Upper lobe of left lung (tissue), 6 donors: ENCODE measurements at places on chromosomes 13 and 19. TPM values are rescaled to one million over a fixed set of nuclear protein-coding genes. Genes with fewer than 3 reads are reported as not detected.

GRCh38 chr19:31113293-31113692 is 235.9 kb downstream of the TSHZ3 start:
- H3K4me3 ChIP-seq, result no peak overlapping the region
- no peaks in the 10 kb centered on the region for H3K4me1 ChIP-seq
- no peak overlapping the region for H3K27ac ChIP-seq
- H3K27me3 ChIP-seq, result no peaks in the 10 kb centered on the region
- H3K36me3 ChIP-seq, result no peaks in the 10 kb centered on the region
- no peak for DNase-seq

DNA sequence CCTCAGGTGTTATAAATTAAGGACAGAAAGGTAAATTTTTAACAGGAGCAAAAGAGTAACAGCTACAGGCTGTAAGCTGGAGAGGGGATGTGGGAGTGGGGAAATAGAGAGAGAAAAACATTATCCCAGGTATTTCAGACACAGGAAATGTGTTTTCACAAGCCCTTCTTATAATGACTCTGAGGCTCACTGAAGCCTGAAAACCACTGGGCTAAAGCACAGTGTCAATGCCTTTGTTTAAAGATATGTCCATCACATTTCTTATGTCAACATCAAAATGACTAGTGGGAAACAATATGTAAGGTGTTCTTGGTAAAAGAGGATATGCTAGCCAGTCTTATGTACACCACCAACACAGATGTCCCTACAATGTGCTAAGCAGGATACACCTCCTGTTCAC is 365.9 kb downstream of the FGF14 start:
- no peak overlapping the region for H3K27ac ChIP-seq
- DNase-seq, result no peak

GRCh38 chr13:60873116-60873515 is 476.1 kb downstream of the TDRD3 start:
- no peak overlapping the region for H3K27ac ChIP-seq
- no peaks in the 10 kb centered on the region for H3K36me3 ChIP-seq
- no peak overlapping the region for H3K4me3 ChIP-seq
- no peaks in the 10 kb centered on the region for H3K27me3 ChIP-seq
- H3K4me1 ChIP-seq, result no peaks in the 10 kb centered on the region

DNA sequence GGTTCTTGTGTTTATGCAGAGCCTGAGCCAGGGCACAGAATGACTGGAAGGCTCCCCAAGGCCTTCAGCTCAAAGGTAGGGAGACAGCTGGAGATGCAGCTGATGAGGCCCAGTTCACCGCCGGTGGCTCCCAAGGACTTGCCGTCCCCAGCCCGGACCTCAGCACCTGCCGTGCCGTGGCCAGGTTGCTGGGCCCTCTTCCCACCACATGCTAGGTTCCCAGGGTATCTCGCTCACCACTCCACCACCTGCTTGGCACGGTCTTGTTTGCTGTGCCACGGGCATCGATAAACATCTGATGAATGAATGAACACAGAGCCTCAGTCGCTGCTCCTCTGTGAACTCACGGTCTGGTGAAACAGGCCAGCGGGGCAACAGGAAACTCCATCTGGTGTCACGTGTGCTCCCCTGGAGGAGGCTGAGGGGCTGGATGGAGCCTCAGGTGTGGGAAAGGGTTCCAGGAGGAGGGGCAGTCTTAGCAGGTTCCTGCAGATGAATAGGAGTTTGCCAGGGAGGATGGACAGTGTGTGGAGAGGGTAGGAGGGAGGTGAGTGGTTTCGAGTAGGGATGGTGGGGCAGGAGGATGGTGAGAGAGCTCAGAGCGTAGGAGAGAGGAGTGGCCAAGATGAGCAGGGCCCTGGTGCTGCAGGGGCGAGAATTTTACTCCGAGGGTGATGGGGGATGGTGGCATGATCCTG is 3.6 kb upstream of the KLK14 start:
- H3K4me1 ChIP-seq, result no peaks in the 10 kb centered on the region
- no peak overlapping the region for H3K4me3 ChIP-seq
- H3K27me3 ChIP-seq, result no peaks in the 10 kb centered on the region
- no peaks in the 10 kb centered on the region for H3K36me3 ChIP-seq
- H3K27ac ChIP-seq, result no peak overlapping the region

The NCR1 gene
- 2.8 TPM for total RNA-seq

DNA sequence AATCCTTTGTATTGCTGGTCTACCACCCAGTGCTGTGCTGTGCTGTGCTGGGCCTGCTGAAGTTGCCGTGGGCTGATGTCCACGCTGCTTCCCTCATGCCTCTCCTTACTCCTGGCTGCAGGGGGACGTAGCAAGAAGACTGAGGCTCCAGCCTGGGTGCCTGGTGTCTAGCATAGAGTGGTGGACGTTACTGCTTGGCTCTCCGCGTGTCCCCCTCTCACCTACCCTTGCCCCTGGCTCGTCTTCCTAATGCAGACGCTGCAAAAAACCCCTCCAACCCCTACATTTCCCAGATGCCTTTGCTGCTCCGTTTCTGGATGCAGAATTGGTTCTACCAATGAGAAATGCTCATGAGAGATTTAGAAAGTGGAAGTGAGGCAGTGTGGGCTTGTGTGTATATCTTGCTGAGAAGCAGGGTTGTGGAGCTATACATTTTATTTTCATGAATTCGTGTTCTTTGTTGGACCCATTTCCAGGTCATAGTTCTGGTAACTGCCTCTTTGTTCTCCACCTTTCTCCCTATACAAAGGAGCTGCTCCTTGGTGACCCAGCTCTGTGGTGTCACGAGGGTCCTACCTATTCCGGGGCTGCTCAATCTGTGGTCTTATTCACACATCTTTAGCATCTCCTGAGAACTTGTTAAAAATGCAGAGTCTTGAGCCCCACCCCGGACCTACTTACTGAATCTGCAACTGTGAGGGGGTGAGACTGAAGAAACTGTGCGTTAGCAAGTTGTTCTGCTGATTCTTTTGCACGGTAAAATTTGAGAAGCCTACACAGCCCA is 7.9 kb upstream of the DENND1C start:
- DNase-seq, result no peak
- no peaks in the 10 kb centered on the region for H3K36me3 ChIP-seq
- no peaks in the 10 kb centered on the region for H3K27me3 ChIP-seq
- no peak overlapping the region for H3K27ac ChIP-seq
- H3K4me1 ChIP-seq, result no peaks in the 10 kb centered on the region

The VSTM1 gene
- 3.0 TPM for total RNA-seq

The PCDH20 gene
- total RNA-seq, result 0.33 TPM

DNA sequence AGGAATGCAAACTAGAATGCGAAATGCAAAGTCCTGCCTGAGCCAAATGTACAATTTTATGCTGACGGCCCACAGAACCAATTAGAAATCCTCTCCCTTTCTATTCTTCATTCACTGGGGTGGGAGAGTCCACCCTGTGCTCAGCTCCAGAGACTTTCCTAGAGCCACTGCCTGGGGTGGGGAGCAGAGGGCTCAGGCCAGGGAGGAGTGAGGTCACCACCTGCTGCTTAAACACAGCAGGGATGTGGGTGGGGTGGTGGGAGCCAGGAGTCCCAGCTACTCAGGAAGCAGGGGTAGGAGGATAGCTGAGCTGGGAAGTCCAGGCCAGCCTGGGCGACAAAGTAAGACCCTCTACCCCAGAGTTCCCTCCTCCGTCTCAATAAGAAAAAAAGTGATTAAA is 26.9 kb upstream of the ZNF83 start:
- no peaks in the 10 kb centered on the region for H3K27me3 ChIP-seq
- no peak overlapping the region for H3K4me3 ChIP-seq
- no peak for DNase-seq

- no peak for DNase-seq
- no peaks in the 10 kb centered on the region for H3K4me1 ChIP-seq
- H3K4me3 ChIP-seq, result no peak overlapping the region
- no peaks in the 10 kb centered on the region for H3K36me3 ChIP-seq
These were observed 5.5 kb upstream of the SERTM1 start for GRCh38 chr13:36668316-36668715.

DNA sequence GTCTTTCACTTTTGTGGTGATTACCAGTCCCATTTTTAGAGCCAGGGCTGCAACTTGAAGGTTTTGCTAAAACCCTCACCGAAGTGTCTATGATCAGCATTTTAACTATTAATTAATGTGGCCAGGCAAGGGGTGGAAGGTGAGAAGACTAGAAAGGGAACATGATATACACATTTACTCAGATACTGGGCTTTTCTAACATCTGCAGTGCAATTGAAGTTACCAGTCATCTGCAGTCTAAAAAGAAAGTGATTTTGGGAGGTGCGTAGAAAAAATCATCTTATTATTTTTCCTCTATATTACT is 481 bp downstream of the ALOX5AP start:
- no peaks in the 10 kb centered on the region for H3K27me3 ChIP-seq
- DNase-seq, result no peak
- peaks cover 25% of the 10 kb centered on the region for H3K4me1 ChIP-seq

DNA sequence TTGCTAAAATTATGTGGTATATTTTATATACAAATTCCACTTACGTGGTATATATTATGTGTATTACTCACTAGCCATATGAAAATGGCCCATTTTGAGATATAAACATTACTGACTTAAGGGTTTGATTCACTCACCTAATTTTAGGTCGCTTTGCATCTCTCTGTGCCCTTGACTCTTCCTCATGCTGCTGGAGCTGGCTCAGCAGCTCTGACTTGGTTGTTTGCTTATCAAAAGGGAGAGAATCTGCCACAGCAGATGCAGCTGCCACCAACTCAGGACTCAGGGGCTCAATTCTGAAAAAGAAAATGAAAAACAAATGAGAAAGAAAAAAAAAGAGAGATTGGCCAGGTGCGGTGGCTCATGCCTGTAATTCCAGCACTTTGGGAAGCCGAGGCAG is 12.2 kb downstream of the MRPS31 start:
- H3K4me3 ChIP-seq, result no peak overlapping the region
- no peaks in the 10 kb centered on the region for H3K27me3 ChIP-seq
- no peak overlapping the region for H3K27ac ChIP-seq
- H3K36me3 ChIP-seq, result peaks cover 41% of the 10 kb centered on the region

GRCh38 chr13:32126756-32127155 is 95.2 kb downstream of the FRY start:
- DNase-seq, result no peak
- H3K4me1 ChIP-seq, result no peaks in the 10 kb centered on the region
- no peaks in the 10 kb centered on the region for H3K36me3 ChIP-seq
- no peaks in the 10 kb centered on the region for H3K27me3 ChIP-seq

GRCh38 chr13:46126056-46126455 is 21.2 kb upstream of the CPB2 start:
- H3K4me1 ChIP-seq, result peaks cover 15% of the 10 kb centered on the region
- no peak overlapping the region for H3K27ac ChIP-seq
- no peak for DNase-seq
- H3K36me3 ChIP-seq, result no peaks in the 10 kb centered on the region
- no peak overlapping the region for H3K4me3 ChIP-seq

The GJA3 gene
- total RNA-seq, result not detected

- no peaks in the 10 kb centered on the region for H3K36me3 ChIP-seq
- no peaks in the 10 kb centered on the region for H3K4me1 ChIP-seq
- no peak for DNase-seq
- no peaks in the 10 kb centered on the region for H3K27me3 ChIP-seq
These were observed 9.2 kb upstream of the KLHL1 start for GRCh38 chr13:70117338-70117905.

GRCh38 chr19:22144394-22144793 is 52.4 kb downstream of the ZNF676 start:
- H3K36me3 ChIP-seq, result no peaks in the 10 kb centered on the region
- H3K4me3 ChIP-seq, result no peak overlapping the region
- no peak overlapping the region for H3K27ac ChIP-seq
- no peaks in the 10 kb centered on the region for H3K27me3 ChIP-seq
- DNase-seq, result no peak
- no peaks in the 10 kb centered on the region for H3K4me1 ChIP-seq

DNA sequence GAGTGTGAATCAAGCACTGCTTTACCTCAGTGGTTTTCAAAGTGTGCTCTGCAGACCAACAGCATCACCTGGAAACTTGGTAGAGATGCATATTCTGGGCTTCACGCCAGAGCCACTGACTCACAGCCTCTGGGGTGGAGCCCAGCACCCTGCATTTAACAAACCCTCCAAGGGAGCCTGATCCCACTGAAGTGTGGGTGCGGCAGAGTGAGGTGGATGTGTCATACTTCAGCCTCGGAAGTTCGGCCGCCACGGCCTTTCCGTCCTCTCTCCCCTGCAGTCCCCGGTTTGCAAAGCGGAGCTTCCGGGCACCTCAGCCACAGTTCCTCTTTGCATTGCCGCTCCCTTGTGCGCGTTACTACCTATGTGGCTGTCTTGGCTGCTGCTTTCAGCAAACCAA is 33.3 kb upstream of the MICU2 start:
- H3K4me3 ChIP-seq, result no peak overlapping the region
- peak; percentile 38 for DNase-seq
- H3K4me1 ChIP-seq, result no peaks in the 10 kb centered on the region

The NLRP13 gene
- total RNA-seq, result not detected

- H3K27ac ChIP-seq, result no peak overlapping the region
- H3K27me3 ChIP-seq, result no peaks in the 10 kb centered on the region
- no peak overlapping the region for H3K4me3 ChIP-seq
- no peaks in the 10 kb centered on the region for H3K4me1 ChIP-seq
- H3K36me3 ChIP-seq, result no peaks in the 10 kb centered on the region
- DNase-seq, result no peak
These were observed 60.9 kb upstream of the RANBP3 start for GRCh38 chr19:6038634-6039405.

- no peak for DNase-seq
- H3K4me3 ChIP-seq, result peak overlapping the region; percentile 13
- no peaks in the 10 kb centered on the region for H3K36me3 ChIP-seq
- peaks cover 60% of the 10 kb centered on the region for H3K4me1 ChIP-seq
These were observed 42.6 kb downstream of the KLF2 start for GRCh38 chr19:16367261-16367683.

DNA sequence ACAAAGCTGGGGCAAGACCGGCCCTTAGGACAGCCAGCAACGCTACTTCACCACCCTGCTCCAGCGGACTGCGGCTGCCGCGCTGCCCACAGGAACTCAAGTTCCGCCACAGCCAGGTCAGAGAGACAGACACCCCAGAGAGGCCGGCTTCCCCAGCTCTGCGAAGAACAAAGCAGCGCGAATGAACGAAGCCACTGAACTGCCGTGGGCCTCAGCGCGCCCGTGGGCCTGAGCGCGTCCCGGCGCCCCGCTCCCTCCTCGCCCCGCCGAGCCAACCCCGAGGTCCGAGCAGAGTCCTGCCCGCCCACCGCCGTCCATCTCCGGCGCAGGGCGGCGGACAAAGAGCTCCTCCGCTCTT is 158.4 kb downstream of the RNF17 start:
- no peaks in the 10 kb centered on the region for H3K36me3 ChIP-seq
- peak overlapping the region; percentile 91 for H3K4me3 ChIP-seq
- H3K27me3 ChIP-seq, result no peaks in the 10 kb centered on the region
- H3K4me1 ChIP-seq, result peaks cover 6% of the 10 kb centered on the region
- DNase-seq, result peak; percentile 29
